ENCODE measurements at places on chromosomes 2 and 18.

GRCh38 chr2:207996848-207997247 lies 28.5 kb downstream of the PLEKHM3 start:
- no peak for DNase-seq

GRCh38 chr2:68658266-68658665 lies 14.9 kb downstream of the PROKR1 start:
- DNase-seq, result no peak

DNA sequence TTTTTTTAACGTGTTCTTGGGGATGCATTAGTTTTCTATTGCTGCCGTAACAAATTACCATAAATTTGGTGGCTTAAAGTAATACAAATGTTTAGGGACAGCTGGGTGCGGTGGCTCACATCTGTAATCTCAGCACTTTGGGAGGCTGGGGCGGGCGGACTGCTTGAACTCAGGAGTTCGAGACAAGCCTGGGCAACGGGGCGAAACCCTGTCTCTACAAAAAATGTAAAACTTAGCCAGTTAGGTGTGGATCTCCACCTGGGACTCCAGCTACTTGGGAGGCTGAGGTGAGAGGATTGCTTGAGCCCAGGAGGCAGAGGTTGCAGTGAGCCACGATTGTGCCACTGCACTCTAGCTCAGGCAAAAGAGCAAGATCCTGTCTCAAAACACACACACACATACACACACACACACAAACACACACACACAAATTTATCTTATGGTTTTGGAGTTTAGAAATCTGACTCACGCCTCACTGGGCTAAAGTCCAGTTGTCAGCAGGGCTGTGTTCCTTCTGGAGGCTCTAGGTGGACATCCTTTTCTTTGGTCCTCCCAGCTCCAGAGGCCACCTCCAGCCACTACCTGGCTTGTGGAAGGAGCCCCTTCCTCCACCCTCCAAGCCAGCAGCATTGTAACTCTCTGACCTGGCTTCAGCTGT lies 76.1 kb downstream of the SEPTIN10 start:
- no peak for DNase-seq

DNA sequence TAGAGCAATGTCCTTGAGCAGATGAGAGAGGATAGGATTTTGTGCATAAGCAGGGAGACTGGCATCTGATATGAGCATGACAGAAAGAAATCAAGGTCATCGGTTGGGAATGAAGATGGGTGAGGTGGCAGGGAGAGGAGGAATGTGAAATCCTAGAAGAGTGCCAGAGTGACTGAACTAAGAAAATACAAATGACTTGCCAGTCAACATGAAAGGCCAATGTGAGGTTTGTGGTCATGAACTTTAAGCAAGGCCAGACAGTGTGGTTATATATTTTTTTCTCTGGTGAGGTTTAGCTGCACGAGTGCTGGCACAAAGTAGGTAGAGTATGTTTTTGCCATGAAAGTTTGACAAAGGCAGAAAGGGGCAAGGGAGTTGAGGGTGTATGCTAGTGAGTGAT lies 21.2 kb downstream of the QPCT start:
- no peak for DNase-seq

GRCh38 chr2:182593394-182593975 lies 122.6 kb upstream of the DNAJC10 start:
- DNase-seq, result no peak

DNA sequence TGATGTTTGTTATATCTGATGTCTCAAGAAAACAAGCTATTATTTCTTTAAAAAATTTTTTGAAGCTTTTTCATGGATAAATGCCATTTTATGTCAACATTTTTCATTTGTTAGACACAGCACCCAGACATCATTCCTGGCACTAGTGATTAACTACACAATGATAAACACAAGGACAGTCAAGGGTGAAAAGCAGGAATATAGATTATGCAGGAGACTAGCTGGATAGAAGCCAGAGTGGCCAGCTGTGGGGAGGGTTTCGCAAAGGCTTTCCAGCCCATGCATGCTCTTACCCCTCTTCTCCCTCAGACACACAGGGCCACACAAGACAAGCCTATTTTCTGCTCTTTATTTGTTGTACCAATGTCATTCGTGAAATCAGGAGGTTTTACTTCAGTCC lies 127.1 kb upstream of the TTC39C start:
- no peak for DNase-seq

All from cortex of kidney (tissue), 1 donor.